ENCODE measurements at places on chromosomes 1 and 21.
A peak's percentile ranks its signal among the peaks of the same experiment; 100 is the strongest.

DNA sequence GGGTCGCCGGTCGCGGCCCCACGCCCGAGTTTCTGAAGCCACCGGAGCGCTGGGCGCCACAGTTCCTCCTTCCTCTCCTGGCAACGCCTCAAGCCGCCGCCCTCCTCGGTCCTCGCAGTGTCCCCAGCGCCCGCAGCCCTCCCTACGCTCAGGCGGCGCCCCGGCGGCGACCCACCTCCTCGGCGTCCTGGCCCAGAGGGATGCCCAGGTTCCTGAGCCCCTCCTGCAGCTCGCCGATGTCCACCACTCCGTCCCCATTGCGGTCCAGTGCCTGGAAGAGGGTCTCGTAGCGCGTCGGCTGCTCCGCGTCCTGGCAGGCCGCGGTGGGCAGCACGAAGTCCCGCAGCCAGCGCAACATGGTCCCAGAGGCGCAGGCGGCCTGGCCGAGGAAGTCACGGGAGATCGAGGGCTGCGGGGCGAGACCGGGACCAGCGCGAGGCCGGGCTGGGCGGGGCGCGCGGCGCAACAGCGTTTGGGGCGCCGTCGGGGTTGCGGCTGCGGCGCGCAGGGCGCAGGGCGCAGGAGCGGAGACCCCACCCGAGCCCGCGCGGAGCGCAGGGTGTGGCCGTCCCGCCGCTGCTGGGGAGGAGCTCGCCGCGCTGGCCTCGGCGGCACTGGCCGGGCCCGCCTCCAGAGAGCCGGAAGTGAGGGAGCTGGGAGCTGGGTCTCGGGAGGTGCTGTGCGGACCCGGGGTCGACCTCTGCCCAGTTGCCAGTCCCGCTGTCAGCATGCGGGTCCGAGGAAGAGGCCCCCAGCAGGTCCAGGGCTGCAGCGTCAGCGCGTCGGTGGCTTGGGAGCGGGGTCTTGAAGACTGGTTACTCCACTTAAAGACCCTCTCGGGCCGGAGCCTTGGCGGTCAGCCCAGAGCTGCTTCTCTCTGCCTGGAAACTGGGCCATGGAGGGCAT is at the start of gene SLC25A24:
Gene SLC25A24, minus strand, starts transcription at position 563 of the 906 bp plus-strand sequence. Its CDS starts 205 bp downstream, at position 358.
- DNase-seq, result peak; percentile 74

- no peak for DNase-seq
These were observed 11.2 kb upstream of the PGBD2 start for GRCh38 chr1:248894837-248895236.

DNA sequence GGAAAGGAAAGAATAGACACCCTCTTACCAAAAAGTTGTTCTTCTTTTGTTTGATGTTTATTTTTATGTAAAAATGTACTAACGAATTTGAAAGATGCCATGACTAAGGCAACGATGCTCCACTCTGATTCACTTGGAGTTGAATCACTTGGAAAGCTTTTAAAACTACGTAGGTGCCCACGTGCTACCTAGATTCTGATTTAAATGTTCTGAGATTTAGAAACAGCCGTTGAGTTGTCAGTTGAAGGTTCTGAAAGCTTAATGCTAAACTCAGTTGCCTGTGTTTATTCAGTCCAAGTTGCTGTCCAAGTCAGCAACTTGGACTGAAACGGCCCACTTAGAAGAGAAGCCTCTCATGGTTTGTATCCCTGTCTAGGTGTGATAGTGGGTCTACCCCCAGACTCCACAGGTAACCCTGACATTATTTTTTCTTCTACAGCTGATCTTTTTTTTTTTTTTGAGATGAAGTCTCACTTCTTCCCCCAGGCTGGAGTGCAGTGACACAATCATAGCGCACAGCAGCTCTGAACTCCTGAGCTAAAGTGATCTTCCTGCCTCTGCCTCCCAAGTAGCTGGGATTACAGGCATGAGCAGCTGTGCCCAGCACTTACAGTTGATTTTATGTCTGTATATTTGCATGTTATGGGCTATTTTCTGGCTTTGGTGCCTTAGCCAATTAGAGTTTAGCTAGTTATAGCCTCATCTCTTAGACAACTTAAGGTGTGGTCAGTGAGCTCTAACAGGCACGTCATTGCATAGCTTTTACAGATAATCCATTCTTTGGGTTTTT is 1.4 kb upstream of the VAMP4 start:
- DNase-seq, result no peak

GRCh38 chr1:165858967-165859845 is 31.8 kb downstream of the UCK2 start:
- DNase-seq, result no peak

Data from T1000 (cell line).